ENCODE measurements at places on chromosomes 6 and 20.
A peak's percentile ranks its signal among the peaks of the same experiment; 100 is the strongest.

DNA sequence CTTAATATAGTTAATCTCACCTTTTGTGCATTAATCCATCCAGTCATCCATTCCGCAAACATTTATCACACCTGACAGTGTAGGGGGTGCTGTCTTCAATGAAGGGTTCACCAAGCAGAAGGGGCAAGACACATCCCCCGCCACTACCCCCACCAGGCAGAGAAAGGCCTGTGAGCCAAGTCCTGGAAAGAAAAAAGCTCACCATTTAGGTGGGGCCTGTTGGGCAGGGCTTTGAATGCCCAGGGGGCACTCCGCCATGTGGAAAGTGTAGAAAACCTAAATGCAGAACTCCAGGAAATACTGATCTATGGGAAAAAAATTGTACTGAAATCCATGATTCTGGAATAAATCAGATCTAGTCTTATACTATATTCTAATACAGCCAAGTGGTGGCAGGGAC is 4.8 kb upstream of the STX16 start:
- ATAC-seq = no peak

- ATAC-seq = peak; percentile 65
These were observed 108.5 kb downstream of the MAN1A1 start for GRCh38 chr6:119241111-119241465.

GRCh38 chr20:10511170-10511508 is 76.0 kb downstream of the SLX4IP start:
- ATAC-seq = peak; percentile 43

- ATAC-seq = no peak
These were observed 333.1 kb downstream of the ZFAND3 start for GRCh38 chr6:38152620-38153019.

- ATAC-seq = no peak
These were observed 397.3 kb upstream of the NRSN1 start for GRCh38 chr6:23728707-23729106.

DNA sequence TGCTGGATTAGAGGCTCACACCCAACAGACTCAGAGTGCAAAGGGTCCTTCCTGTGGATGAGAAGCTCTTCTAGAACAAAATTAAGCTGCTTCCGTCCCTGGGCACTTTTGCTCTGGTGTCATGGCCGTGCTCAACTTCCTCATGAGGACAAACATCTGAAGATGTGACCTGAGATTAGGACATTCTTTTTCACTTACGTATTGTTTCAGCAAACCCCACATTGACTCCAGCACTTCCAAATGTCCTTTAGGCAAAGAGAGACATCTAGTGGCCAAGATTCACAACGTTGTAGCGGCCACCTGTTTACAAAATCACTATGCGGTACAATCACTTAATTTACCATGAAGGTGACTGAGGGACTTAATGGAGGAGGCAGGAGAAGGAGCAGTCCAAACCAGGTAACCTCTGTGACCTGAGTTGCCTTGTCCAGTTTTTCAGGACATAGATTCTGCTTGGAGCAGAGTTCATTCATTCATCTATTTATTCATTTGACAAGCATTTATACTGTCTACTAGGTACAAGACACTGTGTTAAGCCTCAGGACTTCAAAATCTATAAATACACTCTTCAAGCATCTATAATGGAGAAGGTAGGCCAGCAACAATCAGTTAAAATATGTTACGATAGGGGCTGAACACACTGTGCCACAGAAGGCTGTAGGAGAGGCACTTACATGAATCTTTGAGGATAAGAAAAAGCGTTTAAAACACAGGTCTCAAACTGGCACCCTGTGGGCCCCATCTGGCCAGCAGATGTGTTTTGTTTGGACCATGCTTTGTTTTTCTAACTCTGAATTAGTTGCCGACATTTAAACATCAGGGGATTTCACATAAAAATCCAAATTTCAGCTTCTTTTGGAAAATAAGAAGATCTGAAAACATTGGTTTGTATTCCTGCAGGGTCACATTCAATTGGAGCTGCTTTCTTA is 5.6 kb upstream of the ADGRF1 start:
- peak; percentile 96 for ATAC-seq

DNA sequence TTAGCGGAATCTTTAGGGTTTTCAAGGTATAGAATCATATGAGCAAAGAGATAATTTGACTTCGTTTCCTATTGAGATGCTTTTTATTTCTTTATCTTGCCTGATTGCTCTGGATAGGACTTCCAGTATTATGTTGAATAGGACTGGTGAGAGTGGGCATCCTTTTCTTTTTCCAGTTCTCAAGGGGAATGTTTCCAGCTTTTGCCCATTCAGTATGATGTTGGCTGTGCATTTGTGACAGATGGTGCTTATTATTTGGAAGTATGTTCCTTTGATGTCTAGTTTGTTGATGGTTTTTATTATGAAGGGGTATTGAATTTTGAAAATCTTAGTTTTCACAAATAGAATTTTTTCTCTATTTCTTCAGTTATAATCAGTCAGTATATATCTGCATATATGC is 656.6 kb upstream of the MAP3K7 start:
- ATAC-seq = no peak

DNA sequence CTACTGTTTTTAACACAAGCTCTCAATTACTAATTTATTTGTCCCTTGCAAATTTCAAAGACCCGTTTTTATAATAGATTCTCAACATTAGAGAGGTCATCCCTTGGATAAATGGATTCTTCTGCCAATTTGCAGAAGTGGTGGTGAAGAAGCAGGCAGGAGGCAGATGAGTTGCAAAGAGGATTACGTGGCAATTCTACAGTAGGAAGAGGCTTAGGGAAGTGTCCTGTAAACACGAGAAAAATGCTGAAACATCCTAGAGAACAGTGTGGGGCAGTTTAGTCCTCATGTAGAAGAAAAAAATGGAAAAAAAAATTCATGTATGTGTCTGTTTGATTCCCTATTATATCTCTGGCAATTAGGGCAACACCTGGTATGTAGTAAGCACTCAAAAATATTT is 87.6 kb downstream of the BMP2 start:
- ATAC-seq = no peak

DNA sequence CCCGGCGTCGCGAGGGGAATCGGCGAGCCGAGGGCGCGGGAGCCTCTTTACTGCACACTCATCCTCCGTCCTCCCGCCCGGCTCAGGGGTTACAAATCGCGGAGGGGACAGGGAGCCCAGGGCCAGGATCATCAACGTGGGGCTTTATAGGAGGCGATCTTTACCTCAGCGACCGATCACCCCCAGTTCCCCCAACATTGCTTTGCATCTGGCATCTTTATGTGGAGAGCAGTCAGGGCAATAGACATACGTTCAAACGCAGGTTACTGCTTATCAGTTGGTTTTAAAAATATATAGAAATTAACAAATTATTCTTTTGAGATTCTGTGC is 634 bp downstream of the HSF2 start:
- peak; percentile 26 for ATAC-seq

DNA sequence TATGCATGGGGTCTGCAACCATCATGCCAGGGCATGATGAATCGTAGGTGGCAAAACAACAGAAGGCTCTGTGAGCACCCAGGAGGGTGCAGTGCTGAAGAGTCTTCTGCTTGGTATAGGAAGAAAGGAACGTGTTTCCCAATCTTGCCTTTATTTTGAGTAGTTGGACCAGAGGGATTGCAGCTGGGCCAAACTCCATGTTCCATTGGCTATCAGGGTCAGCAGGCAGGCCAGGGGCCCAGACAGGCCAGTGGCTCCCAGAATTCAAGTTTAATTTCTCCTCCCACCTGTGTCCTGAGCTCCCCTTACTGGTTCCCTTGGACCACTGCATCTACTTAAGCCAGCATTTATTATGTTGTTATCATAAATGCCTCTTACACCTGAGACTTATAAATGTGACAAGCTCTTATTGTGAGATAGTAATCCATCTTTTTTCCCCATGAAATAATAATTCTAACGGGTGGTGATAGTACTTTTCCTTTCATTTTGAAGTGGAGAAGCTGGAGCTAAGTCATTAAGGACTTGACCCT is 918 bp upstream of the TRIM38 start:
- no peak for ATAC-seq

GRCh38 chr6:20426177-20427082 is 24.8 kb downstream of the E2F3 start:
- no peak for ATAC-seq

- no peak for ATAC-seq
These were observed 12.5 kb upstream of the R3HDML start for GRCh38 chr20:44324343-44324742.

DNA sequence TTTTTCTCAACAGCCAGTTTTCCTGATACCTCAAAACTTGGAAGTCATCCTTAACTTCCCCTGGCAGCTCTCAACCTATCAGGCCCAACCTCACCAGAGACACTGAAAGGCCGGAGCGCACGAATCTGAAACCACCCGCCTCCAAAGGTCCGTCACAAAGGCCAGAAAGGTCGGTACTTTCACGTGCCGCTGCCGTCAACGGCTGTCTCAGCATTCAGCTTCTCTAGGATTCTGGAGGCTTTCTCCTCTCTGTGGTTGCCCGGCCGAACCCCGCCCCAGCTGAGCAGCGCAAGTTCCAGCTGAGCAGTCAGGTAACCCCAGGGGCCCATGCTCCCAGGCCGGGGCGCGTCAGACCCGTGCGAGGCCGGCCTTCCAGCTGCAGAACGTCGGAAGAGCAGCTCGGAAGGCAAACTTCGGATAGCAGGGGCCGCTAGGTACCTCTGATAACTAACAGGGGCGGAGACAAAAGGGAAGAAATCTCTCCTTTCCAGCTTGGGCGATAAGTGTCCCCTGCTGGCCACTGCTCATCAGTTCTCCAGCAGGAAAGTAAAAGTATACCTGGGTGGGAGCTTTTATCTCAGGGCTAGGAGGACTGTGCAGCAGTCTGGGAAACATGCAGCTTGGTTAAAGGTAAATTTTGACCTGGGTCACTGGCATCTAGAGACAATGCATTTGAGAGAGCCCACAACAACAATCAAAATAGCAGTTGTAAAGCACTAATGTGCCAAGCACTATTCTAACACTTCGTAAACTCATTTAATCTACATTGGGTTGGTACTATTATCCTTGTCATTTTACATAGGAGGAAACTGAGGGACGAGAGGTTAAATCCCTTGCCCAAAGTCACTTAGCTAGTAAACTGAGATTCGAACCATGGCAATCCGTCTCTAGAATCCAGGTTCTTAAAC is 16.1 kb downstream of the ZSCAN12 start:
- ATAC-seq = peak; percentile 95

GRCh38 chr6:90892271-90892670 is 305.4 kb upstream of the MAP3K7 start:
- no peak for ATAC-seq

GRCh38 chr6:107532706-107533105 is 42.8 kb downstream of the SOBP start:
- no peak for ATAC-seq

DNA sequence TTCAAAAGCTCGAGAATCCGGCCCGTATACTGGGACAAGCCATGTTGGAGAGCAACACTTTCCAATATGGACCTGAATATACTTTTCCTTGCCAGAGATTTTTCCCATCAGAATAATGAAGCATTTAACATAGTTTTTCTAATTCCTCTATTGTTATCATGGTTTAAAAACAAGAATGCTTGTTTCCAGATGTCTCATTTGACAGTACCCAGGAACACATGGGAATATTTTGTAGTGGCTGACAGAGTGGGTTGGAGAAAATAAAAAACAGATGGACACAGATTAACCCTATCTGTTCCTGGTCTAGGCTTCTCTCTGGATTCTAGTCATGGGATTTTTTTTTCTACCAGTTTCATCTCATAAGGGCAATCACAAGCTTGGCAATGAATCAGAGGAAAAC is 164.8 kb upstream of the CEP162 start:
- peak; percentile 66 for ATAC-seq

DNA sequence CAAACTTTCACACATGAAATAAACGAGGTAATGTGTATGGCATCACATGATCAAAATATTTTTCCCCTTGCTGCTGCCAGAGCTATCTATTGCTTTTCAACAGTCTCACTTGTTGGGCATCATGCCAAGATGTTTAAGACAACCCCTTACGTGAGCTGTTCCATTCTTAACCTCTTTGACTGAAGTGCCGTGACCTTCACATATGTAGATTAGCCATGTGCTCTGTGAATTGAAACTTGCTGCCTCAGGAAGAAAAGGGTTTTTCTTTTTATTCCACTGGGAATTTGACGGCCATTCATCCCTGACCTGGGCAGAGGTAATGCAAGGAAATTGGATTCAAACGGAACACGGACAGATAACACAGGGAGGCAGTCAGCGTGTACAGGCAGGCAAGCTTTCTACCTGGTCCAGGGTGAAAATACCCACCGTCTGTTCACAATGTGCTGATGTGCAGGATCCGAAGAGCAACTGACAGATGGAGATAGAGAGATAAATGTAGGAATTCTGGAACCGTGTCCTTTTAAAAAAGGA is 14.2 kb downstream of the ARID1B start:
- ATAC-seq = peak; percentile 48

GRCh38 chr20:58014628-58015315 is 213.7 kb downstream of the ANKRD60 start:
- ATAC-seq = no peak

DNA sequence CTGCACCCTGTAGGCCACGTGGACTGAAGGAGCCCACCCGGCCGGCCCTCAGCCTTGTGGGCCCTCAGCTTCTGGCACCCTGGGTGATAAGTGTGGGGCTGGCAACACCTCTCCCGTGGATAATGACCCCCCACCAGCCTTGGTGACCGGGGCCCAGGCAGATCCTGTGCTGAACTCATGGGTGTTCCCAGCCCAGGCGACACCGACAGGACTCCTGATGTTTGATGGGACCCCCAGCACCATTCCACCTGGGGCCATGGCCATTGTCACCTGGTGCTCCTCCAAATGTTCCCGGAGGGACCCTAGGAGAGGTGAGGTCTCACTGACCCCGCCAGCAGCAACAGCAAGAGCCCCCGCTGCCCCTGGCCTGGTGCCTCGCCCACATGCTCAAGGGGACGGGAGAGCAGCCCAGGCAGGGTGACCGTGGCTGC is 19.4 kb upstream of the FRMD1 start:
- ATAC-seq = no peak

DNA sequence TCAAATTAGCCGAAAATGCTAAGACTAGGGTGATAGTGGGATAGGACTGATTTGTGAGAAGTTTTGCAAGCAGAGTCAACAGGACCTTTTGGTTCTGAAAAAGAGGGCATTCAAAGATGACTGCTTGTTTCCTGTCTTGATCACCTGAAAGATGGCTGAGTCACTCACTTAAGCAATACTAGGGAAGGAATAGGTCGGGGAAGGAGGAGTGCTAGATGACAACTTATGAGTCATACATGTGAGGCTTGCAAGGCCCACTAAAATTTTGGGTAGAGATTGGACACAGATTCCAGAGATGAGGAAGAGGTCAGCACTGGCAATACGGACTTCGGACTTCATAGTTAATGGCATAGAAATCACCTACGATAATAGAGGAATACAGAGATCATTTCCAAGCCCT is 89.2 kb downstream of the FAM83B start:
- no peak for ATAC-seq

GRCh38 chr6:164078532-164079274 is 664.2 kb downstream of the QKI start:
- ATAC-seq = no peak

Data from SK-N-SH treated with all-trans-retinoic acid at 6 μM for 48 hours (cell line).